ENCODE measurements at places on chromosomes 2 and 18.

DNA sequence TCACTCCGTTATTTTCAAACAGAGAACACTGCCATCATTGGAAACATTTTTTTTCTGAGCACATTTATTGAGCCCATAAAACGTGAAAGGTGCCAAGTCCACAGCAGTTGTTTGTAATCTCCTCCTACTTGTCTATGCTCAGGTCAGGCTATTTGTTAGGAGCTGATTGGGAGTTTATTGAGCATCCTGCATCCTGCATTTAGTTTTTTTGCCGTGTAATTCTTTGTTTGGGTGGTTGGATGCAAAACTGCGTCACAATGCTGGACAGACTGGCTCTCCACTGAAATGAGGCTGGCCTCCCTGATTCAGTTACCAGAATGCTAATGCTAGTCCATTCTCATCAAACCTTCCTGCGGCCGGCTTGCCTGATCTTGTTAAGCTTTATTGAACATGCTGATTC, 71.4 kb downstream of the RAPGEF4 start:
- no peaks in the 10 kb centered on the region for H3K36me3 ChIP-seq
- no peak overlapping the region for H3K27ac ChIP-seq
- no peak for DNase-seq
- H3K4me1 ChIP-seq = no peaks in the 10 kb centered on the region
- peaks cover 6% of the 10 kb centered on the region for H3K27me3 ChIP-seq

DNA sequence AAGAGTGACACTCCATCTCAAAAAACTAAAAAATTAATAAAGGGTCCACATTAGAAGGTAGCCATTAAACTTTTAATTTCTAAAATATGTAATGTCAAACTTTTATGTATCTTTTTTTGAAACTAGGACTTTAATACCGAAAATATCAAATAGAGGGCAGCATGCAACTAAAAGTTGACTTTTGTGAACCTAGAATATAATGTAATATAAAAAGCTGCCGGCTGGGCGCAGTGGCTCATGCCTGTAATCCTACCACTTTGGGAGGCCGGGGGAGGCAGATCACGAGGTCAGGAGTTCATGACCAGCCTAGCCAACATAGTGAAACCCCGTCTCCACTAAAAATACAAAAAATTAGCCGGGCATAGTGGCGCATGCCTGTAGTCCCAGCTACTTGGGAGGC, 62.8 kb downstream of the INO80D start:
- no peak overlapping the region for H3K27ac ChIP-seq
- DNase-seq = no peak
- H3K4me1 ChIP-seq = peaks cover 2% of the 10 kb centered on the region

DNA sequence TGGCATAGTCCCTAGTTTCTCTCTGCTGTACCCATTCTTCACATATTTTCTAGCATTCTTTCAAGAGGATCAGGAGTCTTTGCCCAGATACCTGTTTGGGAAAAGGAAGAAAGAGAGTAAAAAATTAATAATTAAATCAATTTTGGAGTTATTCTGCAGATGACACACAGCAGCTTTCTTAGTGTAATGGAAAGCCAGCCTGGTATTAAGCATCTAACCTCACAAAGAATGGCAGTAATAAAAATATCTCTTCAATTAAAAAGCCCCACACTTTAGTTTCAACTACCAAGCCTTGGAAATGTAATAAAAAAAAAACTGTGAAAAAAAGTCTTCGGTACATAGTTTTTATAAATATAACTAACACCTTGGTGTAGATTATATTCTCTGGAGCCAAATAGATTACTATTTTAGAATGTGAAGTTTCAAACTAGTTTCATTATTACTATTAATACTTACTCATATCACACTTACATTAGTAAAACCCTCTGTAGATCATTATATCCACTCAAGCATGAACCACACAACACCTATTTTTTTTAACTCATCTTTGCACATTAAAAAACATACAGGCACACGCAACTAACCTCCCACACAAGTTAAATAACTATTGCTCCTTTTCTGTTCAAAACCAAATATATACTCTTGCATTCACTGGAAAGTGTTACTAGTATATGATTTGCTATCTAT, 90.9 kb downstream of the GPD2 start:
- H3K36me3 ChIP-seq = peaks cover 9% of the 10 kb centered on the region
- no peaks in the 10 kb centered on the region for H3K27me3 ChIP-seq
- H3K4me1 ChIP-seq = peaks cover 6% of the 10 kb centered on the region
- no peak overlapping the region for H3K27ac ChIP-seq
- DNase-seq = no peak

GRCh38 chr2:28394331-28394877, 1.7 kb downstream of the FOSL2 start:
- H3K4me3 ChIP-seq = peak overlapping the region; percentile 76
- H3K27ac ChIP-seq = peak overlapping the region; percentile 62
- no peak for DNase-seq
- no peaks in the 10 kb centered on the region for H3K36me3 ChIP-seq
- peaks cover 13% of the 10 kb centered on the region for H3K4me1 ChIP-seq

- no peaks in the 10 kb centered on the region for H3K4me1 ChIP-seq
- peaks cover 5% of the 10 kb centered on the region for H3K27me3 ChIP-seq
- no peak overlapping the region for H3K27ac ChIP-seq
- H3K36me3 ChIP-seq = no peaks in the 10 kb centered on the region
- no peak overlapping the region for H3K4me3 ChIP-seq
- no peak for DNase-seq
These were observed 111.8 kb downstream of the EPB41L3 start for GRCh38 chr18:5431836-5432575.

- H3K36me3 ChIP-seq = no peaks in the 10 kb centered on the region
- H3K27ac ChIP-seq = no peak overlapping the region
- H3K27me3 ChIP-seq = no peaks in the 10 kb centered on the region
These were observed 49.0 kb upstream of the TMEM87B start for GRCh38 chr2:112006076-112006410.

- no peak overlapping the region for H3K4me3 ChIP-seq
- peaks cover 38% of the 10 kb centered on the region for H3K4me1 ChIP-seq
- peaks cover 22% of the 10 kb centered on the region for H3K36me3 ChIP-seq
- H3K27ac ChIP-seq = peak overlapping the region; percentile 88
These were observed 83.2 kb downstream of the BCL2 start for GRCh38 chr18:63236406-63236805.

GRCh38 chr18:57915865-57916582, 112.9 kb upstream of the ATP8B1 start:
- H3K27ac ChIP-seq = peak overlapping the region; percentile 74
- no peak overlapping the region for H3K4me3 ChIP-seq
- H3K27me3 ChIP-seq = peaks cover 2% of the 10 kb centered on the region
- no peaks in the 10 kb centered on the region for H3K36me3 ChIP-seq
- no peak for DNase-seq

DNA sequence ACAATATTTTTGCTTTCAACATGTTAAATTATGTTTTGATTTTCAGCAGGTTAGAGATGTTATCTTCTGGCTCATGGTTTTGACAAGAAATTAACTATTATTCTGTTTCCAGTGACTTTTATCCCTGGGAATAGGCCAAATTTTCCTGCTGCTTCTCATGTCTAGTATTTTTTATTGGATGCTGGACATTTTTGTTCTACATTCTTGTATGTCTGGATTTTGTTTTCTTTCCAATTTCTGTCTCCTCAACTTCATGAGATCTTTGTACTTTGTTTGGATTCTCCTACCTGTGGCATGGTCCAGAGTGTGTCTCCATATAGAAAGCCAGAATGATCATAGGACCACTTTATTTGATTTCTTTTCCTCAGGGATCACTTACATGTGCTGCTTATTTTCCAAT, 33.1 kb upstream of the MYO1B start:
- no peak overlapping the region for H3K4me3 ChIP-seq

GRCh38 chr18:77108001-77108692, 24.4 kb downstream of the MBP start:
- H3K36me3 ChIP-seq = peaks cover 31% of the 10 kb centered on the region
- peaks cover 52% of the 10 kb centered on the region for H3K4me1 ChIP-seq
- H3K4me3 ChIP-seq = peak overlapping the region; percentile 41
- no peaks in the 10 kb centered on the region for H3K27me3 ChIP-seq

DNA sequence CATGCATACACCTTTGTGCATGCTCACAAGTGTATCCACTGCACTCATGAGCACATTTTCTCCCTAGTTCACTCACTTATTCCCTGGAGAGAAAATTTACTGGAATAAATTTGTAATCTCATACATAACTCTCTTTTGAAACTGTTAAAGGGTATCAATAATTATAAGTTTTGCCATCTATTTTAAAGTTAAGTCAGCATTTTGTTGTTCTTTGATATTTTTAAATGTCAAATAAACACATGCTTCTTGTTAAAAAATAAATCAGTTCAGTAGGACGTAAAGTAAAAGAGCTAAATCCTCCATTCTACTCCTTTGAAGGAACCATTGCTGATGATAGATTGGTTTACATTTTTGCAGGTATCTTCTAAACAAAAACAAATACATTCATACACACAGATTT, 522.1 kb downstream of the NR4A2 start:
- H3K27ac ChIP-seq = no peak overlapping the region
- no peak for DNase-seq
- H3K36me3 ChIP-seq = no peaks in the 10 kb centered on the region
- H3K4me3 ChIP-seq = no peak overlapping the region

DNA sequence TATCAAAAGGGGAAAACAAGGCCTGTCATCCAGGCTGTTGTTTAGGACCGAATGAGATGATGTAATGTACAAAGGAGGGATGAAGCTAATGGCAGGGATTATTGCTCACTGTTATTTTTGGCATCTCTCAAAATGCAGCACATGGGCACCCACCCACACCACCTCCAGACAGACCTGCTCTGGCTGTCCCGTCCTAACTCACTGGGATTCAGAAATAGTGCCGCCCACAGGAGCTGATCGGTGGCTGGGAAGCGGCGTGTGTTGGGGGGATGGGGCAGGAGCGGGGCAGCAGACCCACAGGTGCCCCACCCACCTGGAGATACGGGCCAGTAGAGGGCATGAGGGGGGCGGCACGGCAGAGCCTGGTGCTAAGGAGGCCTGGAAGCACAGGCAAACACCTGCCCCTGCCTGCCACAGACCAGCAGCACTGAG, 52.2 kb downstream of the CRACDL start:
- H3K27ac ChIP-seq = no peak overlapping the region
- H3K4me3 ChIP-seq = no peak overlapping the region
- H3K36me3 ChIP-seq = peaks cover 11% of the 10 kb centered on the region
- no peaks in the 10 kb centered on the region for H3K4me1 ChIP-seq
- DNase-seq = no peak

DNA sequence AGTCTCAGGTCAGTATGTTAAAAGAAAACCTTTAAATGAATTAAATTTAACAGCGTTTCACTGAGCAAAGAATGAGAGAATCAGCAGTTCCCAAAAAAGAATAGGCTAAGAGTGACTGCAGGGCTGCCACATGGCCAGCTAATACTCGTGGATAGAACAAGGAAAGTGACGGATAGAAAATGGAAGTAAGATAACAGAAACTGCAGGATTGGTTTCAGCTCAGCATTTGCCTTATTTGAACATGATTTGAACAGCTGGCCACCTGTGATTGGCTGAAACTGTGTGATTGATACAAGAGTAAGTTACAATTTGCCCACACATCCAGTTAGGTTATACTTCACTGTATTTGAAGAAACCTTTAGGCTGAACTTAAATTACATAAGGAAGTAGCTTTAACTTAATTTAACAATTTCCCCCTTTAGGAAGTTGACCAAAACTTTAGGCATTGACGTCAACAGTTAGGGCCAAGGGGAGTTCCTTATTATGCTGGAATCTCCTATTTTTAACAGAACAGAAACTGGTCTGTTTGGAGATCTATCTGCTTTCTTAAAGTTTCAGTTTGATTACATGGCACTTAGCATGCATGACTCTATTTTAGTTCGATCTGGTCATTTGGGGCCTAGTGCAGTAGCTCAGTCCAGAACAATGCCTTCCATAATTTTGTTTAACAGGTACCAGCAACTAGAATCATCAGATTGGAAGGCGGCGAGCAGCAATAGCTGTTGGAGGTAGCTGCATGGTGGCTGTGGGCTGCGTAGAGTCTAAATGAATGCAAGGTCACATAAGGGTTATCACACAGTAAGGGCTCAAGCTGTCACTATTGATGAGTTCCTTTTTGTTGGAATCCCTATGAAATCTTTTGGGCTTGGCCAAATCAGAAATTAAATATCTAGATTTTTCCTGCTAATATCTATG, 143.4 kb downstream of the TRIM43 start:
- no peaks in the 10 kb centered on the region for H3K4me1 ChIP-seq
- DNase-seq = no peak
- no peak overlapping the region for H3K4me3 ChIP-seq
- H3K27me3 ChIP-seq = peaks cover 11% of the 10 kb centered on the region
- H3K36me3 ChIP-seq = no peaks in the 10 kb centered on the region
- H3K27ac ChIP-seq = no peak overlapping the region

DNA sequence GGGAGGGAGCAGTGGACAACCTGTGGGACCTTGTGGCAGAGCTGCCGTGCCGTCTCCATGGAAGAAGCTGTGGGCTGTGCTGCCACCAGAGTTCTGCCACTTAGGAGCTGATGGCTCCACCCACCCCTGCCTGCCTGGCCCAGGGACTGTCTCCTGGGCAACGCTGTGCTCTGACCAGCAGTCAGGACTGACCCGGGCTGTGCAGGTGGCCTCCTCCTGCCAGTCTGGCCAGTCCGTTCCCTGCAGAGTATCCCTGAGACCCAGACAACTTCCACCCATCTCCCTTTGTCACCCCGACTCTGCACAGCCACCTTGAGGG, 12.8 kb downstream of the ASIC4 start:
- peaks cover 9% of the 10 kb centered on the region for H3K4me1 ChIP-seq
- no peak overlapping the region for H3K4me3 ChIP-seq
- H3K27ac ChIP-seq = no peak overlapping the region
- no peaks in the 10 kb centered on the region for H3K36me3 ChIP-seq

GRCh38 chr2:168156661-168157060, 90.7 kb downstream of the STK39 start:
- H3K27me3 ChIP-seq = no peaks in the 10 kb centered on the region
- no peak overlapping the region for H3K4me3 ChIP-seq
- H3K4me1 ChIP-seq = no peaks in the 10 kb centered on the region

- no peaks in the 10 kb centered on the region for H3K27me3 ChIP-seq
- H3K27ac ChIP-seq = no peak overlapping the region
- H3K4me3 ChIP-seq = no peak overlapping the region
- peaks cover 10% of the 10 kb centered on the region for H3K36me3 ChIP-seq
These were observed 19.0 kb downstream of the DNPEP start for GRCh38 chr2:219368690-219369191.

DNA sequence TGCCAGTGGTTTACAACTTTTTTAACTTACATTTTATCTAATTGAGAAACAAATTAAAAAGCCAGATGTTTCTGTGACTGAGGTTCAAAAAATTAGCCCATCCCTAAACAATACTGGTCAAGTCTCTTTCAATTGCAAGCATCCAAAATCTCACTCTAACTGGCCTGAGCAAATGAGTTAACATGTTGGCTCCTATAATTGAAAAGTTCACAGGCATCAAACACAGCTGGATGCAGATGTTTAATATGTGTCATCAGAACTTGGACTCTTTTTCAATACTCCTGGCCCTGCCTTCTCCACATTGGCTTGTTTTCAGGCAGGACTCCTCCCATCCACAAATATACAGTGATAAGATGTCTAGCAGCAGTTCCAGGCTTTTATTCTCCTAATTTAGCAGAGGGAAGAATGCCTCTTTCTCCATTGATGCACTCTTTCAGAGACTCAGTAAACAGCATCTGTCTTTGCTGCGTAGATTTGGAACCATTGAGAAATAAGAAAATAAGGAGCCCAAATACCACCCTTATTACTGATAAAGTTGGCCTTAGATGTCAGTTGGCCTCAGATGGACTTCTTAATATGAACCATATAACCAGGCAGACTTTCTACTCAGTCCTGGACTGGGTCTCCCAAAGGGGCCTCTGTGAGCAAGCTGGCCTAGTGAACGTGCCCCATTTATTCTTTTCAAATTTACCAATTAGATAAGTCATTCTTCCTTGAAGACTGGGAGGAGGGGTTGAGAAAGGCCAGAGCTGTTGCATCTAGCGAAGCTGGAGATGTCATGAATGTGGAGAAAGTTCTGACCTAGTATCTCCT, 30.4 kb upstream of the FN1 start:
- H3K4me1 ChIP-seq = no peaks in the 10 kb centered on the region
- H3K27me3 ChIP-seq = peaks cover 4% of the 10 kb centered on the region
- no peak overlapping the region for H3K4me3 ChIP-seq
- no peak for DNase-seq
- H3K27ac ChIP-seq = no peak overlapping the region
